ENCODE measurements at places on chromosomes 3 and 15. TPM values are rescaled to one million over a fixed set of nuclear protein-coding genes. Genes with fewer than 3 reads are reported as not detected.
A peak's percentile ranks its signal among the peaks of the same experiment; 100 is the strongest.

DNA sequence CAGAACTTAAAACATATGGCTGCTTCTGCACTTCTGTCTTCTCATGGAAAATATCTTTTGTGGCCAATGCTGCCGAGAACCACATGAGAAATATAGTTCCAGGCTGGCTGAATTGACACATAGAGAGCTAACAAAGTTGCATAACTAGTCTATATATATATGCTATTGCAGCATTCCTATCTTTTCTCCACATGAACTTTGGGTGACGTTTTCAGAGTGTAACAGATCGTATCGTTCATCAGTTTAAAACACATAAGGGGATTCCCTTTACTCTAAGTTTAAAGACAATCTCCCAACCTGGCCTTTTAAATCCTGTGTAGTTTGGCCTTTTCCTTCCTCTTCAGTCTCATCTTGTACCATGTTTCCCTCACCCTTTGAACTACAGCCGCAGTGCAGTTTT, 394.2 kb upstream of the CBLB start:
- DNase-seq, result peak; percentile 67

DNA sequence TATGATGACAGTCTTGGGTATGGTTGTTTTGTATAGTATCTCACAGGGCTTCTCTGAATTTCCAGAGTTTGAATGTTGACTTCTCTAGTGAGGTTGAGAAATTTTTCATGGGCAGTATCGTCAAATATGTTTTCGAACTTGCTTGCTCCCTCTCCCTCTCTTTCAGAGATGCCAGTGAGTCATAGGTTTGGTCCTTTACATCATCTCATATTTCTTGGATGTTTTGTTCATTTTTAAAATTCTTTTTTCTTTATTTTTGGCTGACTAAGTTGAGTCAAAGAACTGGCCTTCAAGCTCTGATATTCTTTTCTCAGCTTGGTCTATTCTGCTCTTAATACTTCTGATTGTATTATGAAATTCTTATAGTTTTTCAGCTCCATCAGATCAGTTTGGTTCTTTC, 282.3 kb upstream of the NECTIN3 start:
- DNase-seq, result peak; percentile 46

DNA sequence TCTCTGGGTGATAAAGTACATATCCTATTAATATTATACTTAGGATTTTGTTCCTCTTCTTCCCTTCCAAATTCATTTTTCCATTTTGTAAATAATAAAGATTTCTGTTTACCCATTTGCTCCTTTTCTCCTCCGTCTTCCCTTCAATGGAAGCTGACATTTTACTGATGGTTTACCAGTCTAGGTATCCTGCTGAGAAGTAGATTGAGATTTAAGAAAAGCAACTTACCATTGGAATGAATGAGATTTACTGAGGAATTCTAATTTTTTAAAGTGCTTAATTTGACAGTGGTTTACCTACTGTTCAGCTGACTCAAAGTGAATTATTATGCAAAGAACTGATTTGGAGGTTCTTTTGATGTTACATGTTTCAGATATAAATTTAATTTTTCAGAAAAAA, 2.4 kb downstream of the C15orf61 start:
- no peak for DNase-seq

DNA sequence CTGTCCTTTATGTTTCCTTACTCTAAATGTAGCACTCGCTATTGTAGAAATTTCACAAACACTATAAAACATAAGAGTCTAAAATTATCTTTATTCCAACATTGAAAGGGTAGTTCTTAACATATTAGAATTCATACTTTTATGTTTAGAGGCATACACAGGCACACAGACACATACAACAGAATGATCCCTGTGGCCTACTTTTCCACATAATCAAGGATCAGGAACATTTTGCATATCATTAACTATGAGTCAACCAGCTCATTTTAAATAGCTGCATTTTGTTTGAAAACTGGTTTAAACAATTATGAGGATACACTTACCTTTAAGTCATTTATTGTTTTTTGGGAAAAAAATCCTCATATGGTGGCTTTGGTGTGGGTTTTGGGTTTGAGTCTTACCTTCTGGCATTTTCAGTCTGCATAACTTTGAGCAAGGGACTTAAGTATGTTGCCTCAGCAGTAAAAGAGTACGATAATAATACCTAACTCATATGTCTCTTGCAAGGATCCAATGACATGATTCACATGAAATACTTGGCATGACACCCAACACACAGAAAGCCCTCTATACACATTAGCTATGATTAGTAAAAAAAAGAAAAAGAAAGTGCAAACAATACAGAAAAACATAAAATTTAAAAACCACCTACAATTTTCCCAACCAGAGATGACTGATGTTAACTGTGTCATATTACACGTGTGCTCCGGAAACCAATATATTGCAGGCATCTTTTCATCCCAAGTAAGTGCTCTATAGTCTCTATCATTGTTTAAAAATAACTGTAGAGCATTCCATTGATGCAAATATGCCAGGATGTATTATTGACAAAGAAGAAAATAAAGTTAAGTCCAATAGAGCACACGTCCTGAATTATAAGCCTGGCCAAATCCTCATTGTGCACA, 213.1 kb upstream of the ADAMTS9 start:
- DNase-seq, result no peak

- DNase-seq, result peak; percentile 50
Observed at GRCh38 chr3:19934098-19934566, at the start of gene EFHB. EFHB (minus strand) TSS chr3:19934217; CDS start chr3:19934018, 199 bp downstream.

DNA sequence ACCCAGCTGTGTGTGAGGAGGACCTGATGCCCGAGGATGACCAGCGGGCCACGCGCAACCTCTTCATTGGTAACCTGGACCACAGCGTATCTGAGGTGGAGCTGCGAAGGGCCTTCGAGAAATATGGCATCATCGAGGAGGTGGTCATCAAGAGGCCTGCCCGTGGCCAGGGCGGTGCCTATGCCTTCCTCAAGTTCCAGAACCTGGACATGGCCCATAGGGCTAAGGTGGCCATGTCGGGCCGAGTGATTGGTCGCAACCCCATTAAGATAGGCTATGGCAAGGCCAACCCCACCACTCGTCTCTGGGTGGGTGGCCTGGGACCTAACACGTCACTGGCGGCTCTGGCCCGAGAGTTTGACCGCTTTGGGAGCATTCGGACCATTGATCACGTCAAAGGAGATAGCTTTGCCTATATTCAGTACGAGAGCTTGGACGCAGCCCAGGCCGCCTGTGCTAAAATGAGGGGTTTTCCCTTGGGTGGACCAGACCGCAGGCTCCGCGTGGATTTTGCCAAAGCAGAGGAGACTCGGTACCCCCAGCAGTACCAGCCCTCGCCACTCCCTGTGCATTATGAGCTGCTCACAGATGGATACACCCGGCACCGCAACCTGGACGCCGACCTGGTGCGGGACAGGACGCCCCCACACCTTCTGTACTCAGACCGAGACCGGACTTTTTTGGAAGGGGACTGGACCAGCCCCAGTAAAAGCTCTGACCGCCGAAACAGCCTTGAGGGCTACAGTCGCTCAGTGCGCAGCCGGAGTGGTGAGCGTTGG, 1.5 kb downstream of the RBM15B start:
- no peak for DNase-seq

DNA sequence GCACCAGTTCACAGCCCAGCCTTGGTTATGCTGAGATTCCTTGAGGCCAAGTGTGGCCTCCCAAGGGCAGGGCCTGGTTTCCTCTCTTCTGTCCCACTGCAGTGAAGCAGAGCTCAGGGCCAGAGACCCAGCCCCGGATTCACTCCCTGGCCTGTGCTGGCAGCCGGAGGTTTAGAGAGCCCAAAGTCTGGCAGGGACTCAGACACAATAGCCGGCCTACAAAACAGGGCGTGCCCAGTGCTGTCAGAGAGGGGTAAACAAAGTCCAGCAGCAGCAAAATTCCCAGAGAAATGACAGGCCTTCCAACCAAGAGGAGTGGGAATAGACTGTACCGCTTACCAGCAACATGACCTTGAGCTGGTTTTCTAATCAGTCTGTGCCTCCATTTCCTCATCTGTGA, 14.0 kb downstream of the VIPR1 start:
- no peak for DNase-seq

DNA sequence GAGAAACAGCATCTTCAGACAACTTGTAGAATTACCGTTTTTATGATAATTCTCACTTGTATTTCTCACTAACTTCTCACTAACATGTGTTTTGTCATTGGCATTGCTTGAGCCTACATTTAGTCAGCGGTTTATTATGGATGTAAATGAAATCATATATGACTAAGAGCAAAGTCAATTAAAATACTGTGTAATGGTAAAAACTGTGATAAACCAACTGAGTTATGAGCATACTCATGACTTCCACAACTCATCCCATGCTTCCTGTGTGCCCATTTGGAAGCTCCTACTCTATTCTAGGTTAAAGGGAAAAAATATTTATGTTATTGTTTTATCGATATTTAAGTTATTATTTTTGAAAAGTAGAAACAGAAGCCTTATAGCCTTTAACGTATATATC, 12.8 kb downstream of the PXK start:
- DNase-seq, result no peak

DNA sequence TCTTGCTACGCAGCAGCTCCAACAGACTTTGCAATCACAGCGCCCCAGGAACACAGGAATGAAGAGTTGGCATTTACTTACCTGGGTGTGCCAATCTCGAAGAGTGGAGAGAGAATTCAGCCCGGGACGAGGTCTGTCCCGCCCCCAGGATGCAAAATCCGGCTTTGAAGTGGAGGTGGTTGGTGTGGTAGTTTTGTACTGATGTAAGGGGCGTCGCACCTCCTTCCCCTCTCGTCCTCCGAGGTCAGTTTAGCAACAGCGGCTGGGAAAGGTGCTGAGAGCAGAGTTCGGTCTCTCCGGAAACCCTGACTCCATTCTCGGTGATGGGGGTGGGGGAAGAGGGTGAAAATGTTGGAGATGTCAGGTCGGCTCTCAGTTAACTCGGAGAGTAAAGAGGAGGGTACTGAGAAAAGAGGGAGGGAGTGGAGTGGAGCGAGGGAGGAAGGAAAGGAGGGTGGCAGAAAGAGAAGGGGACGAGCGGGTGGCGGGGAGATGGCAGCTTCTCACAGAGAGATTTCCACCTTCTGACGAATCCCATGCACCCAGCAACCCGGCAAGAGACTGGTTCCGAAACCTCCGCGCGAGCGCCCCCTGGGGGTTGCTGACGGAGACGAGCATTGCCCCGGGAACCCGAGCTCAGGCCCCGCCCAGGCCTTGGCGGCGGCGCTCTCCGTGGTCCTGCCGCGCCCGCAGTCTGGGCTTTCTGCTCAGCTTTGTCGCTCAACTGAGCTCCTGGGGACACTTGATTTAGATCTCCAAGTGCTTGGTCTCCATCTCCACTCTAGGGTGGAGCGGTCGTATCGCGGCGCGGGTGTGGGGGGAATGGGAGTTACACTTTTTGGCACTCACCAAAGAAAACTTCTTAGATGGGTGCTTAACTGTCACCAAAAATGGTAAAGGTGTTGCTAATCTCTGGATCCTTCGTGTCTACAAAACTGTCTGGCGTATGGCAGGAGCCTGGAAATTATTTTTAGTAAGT, at the start of gene CPNE4:
Gene CPNE4, minus strand, starts transcription at position 529 of the 979 bp plus-strand sequence.
- peak; percentile 61 for DNase-seq

- no peak for DNase-seq
Observed at GRCh38 chr15:48466820-48467219, 135.6 kb downstream of the DUT start.

The SNURF gene
- 12.1 TPM for total RNA-seq

The RBSN gene
- 22.9 TPM for total RNA-seq
